ENCODE measurements at places on chromosomes 2 and 18. TPM values are rescaled to one million over a fixed set of nuclear protein-coding genes. Genes with fewer than 3 reads are reported as not detected.
A peak's percentile ranks its signal among the peaks of the same experiment; 100 is the strongest.

TTC21B gene
- total RNA-seq: 5.5 TPM

ALKAL2 gene
- 26.7 TPM for total RNA-seq

TNFRSF11A gene
- 2.7 TPM for total RNA-seq

ALPG gene
- total RNA-seq: not detected

ALK gene
- not detected for total RNA-seq

CSRNP3 gene
- total RNA-seq: 2.8 TPM

DNA sequence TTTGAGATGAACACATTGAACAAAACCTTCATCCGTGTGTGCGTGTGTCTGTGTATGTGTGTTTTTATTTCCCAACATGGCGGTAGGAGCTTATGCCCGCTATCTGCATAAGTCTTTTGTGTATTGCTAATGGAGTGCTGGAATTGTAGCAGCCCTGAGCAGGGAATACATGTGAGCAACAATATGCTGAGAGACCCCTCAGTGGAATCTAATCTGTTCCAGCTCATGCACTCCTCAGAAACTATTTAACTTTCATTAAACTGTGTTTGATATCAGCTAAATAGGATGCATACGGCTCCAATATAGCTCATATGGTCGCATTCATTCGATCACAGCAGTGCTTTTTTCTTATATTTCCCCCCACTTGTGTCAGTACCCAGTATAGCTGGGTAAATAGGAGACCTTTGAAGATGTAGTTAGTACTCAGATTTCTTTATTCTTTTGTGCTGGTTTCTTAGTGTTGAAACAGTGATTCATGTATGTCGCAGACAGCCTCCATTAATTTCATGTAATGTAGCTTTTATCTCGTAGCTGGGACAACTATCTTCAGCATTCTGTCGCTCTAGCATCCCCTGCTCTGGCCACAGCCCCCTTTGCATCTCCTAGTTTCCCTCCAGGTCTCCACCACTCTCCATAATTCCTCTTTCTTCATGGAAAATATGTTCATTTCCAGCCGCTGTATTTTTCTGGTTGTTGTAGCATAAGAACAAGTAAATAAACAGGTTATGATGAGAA is 891.2 kb downstream of the BCL11A start:
- no peak for DNase-seq

GRCh38 chr18:53625997-53626599 is 598.4 kb downstream of the MBD2 start:
- no peak for DNase-seq

- DNase-seq: no peak
Measured at GRCh38 chr18:33594799-33595198, 16.8 kb downstream of the ASXL3 start.

DNA sequence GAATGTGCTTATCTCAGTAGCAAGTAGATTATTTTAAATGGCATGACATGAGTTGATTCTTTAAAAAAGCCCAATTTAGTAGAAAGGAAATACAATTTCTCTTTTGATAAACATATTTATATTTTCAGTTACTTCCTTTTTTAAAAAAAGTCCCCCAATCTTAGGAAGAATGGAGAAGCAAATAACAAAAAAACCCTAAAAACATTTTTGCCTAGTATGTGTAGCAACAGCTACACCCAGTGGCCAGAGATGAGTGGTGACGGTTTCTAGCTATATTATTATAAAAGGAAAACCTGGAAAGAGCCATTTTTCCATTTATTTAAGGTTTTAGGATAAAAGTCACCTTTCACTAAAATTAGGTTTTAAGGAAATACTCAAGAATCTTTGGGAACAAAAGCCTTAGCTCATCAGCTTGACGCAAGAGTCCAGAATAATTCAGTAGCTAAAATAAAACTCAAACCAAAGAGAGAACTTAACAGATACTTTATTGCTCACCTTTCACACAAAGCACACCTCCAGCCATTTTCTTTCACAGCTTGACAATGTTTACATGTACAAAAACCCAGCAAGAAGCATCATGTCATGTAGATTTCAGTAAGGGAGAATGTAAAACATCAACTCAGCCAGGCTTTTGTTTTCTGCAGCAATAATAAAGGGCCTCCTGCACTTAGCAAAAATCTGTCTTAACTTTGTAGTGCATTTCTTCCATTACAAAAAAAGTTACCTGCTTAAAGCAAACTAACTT is 15.7 kb downstream of the FAM98A start:
- no peak for DNase-seq

GRCh38 chr2:239938651-239939486 is 86.3 kb downstream of the NDUFA10 start:
- peak; percentile 46 for DNase-seq

GRCh38 chr18:48314690-48315089 is 94.5 kb downstream of the ZBTB7C start:
- DNase-seq: no peak

GRCh38 chr2:176552501-176553135 is 283.4 kb downstream of the MTX2 start:
- no peak for DNase-seq

DNA sequence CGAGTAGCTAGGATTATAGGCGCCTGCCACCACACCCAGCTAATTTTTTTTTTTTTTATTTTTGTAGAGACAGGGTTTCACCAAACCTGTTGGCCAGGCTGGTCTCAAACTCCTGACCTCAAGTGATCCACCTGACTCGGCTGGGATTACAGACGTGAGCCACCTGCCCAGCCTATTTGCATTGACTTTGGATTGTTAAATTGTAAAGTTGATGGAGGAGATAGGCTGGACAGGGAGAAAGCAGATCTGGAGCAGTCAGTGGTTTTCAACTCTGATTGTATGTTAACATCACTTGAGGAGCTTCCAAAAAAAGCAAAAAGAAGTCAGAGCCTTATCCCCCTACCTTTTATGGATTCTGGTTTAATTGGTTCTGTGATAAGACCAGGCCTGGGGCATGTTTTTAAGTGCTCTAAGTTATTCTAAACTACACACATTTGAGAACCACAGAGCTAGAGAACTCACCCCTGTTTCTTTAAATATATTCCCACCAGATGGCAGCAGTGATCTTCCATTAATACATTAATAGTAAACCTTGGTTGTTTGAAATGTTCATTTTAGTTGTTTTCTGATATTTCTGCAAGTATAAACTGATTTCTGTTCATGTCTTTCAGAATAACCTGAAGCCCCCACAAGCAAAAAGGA is 7.5 kb downstream of the C2orf49 start:
- DNase-seq: no peak

GRCh38 chr2:184039493-184039892 is 558.8 kb upstream of the ZNF804A start:
- no peak for DNase-seq

GRCh38 chr18:21777814-21778213 is 37.2 kb downstream of the MIB1 start:
- DNase-seq: no peak

- DNase-seq: no peak
Measured at GRCh38 chr2:1509271-1510065, 96.2 kb downstream of the TPO start.

GRCh38 chr2:217784996-217785543 is 217.7 kb downstream of the TNS1 start:
- no peak for DNase-seq

DNA sequence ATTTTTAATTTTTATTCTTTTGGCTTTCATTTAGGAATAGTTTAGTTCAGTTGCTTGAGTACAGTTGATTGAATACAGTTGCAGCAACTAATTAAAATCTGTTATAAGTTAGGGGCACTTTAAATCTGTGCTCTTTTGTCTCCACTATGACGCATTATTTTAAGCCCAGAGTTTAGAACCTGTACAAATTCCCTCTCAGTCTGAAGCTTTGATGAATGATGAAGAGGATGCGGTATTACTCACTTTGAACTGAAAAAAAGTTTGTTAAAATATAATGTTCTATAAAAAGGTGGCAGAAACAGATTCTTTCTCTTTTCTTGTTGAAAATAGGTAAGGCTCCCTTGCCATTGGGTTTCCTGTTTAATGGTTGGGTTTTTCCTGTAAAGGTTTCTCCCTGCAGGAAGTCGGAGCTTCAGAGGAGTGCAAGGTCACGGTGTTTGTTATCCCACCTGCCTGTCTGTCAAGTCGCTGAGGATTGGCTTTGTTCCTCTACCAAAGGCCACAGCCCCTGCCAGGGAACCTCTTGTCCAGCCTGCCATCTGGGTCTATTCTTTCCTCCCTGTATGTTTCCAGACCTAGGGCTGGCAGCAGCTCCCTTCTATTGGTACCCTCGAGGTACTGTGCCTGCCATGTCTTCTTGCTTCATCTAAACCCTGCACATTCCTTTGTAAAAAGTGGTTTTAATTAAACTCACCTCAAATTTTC is 43.8 kb upstream of the FN1 start:
- DNase-seq: no peak

GRCh38 chr2:128245813-128246212 is 72.9 kb downstream of the HS6ST1 start:
- no peak for DNase-seq
